ENCODE measurements at places on chromosomes 6 and 20.
A peak's percentile ranks its signal among the peaks of the same experiment; 100 is the strongest.

GRCh38 chr6:42403421-42403820 is 48.3 kb downstream of the TRERF1 start:
- no peak for DNase-seq

DNA sequence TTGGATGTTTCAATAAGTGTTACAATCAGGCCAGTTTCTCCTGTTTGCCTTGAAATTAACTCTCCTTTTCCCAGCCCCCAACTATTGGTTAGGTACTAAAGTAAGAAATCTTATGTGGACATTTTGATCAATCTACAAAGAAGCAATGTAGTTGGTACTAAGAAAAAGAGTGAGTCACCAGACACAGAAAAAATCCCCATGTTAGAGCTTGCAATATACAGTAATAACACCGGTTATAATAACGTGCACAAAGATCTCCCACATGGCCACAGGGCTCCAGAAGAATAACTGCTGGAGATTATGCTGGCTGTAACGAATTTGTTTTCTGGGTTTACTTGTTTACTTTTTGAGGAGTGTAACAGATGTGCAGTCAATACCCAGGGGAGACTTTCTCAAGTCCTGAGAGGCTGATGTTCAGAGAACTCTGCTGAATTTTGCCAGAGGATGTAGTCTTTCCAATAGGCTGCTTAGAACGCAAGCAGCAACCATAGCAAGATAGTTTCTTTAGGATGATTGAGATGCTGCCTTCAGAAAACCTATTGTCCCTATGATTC is 166.2 kb upstream of the SPACA1 start:
- DNase-seq = no peak

DNA sequence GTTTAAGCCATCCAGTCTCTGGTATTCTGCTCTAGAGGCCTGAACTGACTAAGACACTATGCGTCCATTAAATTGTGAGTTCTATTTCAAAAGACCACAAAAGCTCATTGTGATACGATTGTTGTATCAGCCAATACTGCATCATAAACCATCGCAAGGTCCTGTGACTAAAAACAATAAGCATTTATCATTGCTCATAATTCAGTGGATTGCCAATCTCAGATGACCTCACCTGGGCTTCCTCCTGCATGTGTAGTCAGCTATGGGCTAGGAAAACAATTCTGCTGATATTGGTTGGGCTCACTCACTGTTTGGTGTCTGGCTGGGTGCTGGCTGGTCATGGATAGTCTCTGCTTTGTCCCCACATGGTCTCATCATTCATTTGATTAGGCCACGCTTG is 592.7 kb upstream of the BTBD3 start:
- no peak for DNase-seq

- no peak for DNase-seq
These were observed 164.2 kb upstream of the AKAP12 start for GRCh38 chr6:151075527-151075926.

GRCh38 chr6:168294901-168295300 is 24.7 kb downstream of the DACT2 start:
- no peak for DNase-seq

DNA sequence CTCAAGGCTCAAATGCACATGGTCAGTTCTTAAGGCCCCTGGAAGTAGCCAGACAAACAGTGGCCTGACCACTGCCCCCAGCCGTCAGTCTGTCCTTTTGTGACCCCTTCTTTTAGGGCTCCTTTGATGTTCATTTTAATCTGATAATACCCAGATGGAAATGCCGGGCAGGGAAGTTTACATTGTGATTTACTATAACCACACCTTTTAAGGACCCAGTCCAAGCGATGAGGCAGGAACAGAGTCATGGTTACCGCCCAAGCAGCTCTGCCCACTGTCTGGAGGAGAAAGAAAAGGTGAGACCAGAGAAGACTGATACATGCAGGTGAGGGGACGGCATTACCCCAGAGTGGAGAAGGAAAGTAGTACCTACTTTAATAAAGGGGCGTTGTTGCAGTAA is 110.6 kb downstream of the PLEKHG1 start:
- DNase-seq = no peak

GRCh38 chr6:83962582-83962981 is 71.0 kb upstream of the MRAP2 start:
- DNase-seq = no peak

DNA sequence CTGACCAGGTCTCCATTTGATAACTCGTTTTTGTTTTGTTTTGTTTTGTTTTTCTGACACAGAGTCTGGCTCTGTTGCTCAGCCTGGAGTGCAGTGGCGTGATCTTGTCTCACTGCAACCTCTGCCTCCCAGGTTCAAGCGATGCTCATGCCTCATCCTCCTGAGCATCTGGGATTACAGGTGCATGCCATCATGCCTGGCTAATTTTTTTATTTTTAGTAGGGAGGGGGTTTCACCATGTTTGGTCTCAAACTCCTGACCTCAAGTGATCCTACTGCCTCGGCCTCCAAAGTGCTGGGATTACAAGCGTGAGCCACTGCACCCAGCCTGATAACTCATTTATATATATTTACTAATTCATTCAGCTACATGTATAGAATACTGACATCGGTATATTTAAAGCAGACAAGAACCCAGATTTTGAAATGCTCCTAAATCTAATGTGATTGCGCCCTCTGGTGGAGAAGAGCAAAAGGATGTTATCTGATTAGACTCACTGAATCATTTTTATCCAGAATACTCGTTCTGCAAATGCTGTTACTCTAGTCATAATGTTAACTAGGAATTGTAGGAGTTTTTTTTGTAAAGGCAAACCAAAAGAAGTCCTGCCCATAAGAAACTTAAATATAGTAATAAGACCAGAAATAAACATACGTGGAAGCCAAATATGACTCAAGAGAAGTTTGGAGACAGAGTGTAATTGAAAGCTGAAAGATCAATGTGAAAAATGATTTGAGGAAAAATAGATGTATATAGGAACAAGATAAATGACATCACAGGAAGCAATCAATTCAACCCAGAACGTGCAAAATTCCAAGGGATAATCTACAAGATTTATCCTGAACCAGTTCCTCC is 5.3 kb upstream of the COL12A1 start:
- peak; percentile 33 for DNase-seq

DNA sequence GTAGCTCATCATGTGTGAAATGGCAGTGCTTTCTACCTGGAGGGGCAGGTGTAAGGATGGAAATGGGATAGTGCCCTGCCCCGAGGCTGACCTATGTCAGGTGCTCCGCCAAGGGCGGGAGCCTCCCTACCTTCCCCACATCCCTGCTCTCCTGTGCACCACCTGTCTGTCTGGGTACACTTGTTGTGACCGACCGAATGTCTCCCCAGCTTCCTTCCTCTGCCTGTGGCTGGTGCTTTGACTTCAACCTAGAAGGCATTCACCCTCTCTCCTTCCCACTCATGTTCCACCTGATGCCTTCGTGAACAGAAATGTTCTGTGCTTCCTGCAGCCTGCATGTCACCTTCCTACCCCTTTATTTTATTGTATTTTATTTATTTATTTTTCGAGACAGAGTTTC is 114.8 kb downstream of the SCML4 start:
- DNase-seq = no peak

DNA sequence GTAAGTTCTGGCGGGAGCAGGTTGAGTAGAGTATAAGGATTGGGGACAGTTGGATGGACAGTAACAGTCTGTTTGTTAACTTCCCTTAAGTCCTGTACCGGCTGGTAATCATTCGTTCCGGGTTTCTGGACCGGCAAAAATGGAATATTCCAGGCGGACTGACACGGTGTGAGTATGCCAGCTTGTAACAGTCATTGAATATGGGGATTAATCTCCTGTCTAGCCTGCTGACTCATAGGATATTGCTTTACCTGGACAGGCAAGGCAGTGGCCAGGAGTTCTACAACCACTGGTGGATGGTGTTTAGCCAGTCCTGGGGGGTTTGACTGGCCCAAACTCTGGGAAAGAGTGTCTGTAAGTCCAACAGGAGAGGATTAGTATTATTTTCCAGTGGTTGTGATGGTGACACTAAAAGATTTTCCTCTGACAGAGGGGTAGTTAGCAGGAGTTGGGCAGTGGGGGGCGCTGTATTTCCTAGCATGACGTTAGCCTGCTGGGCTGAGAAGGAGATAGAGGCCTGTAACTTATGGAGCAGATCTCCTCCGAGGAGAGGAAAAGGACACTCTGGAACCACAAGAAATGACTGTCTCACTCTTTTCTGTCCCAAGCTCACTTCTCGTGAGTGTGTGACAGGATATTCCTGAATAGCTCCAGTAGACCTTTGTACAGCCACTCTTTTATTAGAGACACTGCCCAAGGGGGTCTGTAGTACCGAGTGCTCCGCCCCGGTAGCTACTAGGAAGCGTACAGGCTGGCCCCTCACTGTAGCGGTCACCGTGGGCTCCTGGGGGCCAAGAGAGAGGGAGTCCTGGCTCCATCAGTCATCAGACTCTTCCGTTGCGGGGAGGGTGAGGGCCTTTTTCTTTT is 152.2 kb downstream of the TRIM27 start:
- DNase-seq = no peak

Measured in activated CD8-positive, alpha-beta memory T cell treated with anti-CD3 and anti-CD28 coated beads for 4 hours (primary cell).